ENCODE measurements at places on chromosomes 6 and 20.

DNA sequence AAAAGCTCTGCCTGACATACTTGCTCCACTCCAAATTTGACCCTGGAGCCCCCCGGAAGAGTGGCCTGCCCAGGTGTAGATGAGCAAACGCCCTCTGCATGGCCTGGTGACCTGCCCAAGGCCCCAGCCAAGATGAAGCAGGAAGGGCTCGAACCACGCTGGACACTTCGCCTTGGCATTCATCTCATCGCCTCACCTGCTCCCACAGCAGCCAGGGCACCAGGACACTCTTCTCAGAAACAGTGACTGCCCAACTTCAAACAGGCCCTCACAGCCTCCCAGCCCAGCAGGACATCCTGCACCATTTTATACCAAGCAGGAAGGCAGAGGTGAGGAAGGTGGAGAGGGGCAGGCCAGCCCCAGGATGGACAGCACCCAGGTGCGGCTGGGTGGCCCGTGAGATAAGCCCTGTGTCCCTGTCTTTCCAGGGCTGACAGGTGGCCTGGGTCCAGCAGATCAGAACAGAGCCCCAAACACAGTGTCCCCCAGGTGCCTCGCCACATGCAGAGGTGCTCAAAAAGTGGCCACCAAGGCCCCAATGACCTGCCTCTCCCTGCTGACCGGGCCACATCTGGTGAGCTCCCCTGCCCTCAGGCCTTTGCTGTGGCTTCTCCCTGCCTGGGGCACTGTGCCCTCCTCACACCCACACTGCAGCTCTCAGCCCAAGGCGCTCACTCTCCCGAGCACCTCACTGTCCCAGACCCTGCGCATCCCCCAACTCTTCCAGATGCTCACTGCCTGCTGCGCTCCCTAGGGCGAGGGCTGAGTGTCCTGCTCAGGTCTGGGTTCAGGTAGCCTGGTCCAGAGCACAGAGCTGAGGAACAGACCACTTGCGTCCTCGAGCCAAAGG, 7.2 kb downstream of the ACSS1 start:
- DNase-seq, result no peak

GRCh38 chr6:164569509-164569908, 739.9 kb downstream of the C6orf118 start:
- no peak for DNase-seq

GRCh38 chr6:74402781-74403180, 706.8 kb downstream of the CD109 start:
- DNase-seq, result no peak

DNA sequence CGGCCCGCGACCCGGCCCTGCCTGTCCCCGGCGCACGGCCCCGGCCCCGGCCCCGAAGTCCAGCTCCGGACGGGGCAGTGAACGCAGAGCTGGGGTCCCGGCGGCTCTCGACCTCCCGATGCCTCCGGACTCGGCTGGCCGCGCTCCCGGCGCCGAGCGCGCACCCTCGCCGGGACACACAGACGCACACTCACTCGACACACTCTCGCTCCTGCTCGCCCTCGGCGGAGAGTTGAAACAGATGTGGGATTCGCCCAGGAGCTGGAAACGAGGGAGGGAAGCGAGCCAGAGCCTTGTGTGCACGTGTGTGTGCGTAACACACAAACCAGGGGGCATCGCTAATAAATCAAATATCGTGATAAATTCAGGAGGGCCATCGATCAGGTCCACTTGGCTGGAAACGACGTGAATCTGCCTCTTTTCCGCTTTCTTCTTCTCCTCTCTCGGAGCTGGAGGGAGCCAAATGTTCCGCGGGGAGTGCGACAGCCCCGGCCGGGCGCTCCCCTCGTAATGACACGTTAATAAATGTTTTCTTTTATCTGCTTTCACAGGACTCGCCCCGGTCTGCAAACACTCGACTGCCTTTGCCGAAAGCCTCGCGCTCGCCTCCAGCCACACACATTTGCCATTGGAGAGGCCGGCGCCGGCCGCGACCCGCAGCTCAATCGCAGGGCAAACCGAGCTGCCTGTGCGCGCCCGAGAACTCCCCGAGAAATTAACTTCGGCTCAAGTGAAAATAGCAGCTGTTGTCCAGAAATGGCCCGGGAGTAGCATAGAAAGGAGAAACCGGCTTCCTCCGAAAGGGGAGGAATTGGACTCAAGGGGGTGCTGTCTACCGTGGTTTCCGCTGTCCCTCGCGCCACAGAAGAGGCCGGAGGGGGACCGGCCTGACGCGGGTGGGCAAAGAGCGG, 828 bp upstream of the SULF2 start:
- no peak for DNase-seq

DNA sequence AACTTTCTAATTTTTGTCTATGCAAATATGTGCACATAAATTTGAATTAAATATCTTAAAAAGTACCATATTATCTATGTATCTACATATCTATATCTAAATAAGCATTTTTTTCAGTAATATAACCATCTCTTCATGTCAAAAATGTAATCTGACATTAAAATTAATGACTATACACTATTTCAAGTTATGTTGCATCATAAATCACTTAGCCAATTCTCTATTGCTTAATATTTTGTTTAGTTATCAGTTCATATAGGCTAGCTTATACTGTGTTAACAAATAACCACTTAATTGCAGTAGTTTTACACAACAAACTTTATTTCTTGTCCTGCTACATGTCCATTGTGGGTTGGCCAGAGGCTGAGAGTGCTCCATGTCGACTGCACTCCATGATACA, 360.8 kb downstream of the EPM2A start:
- DNase-seq, result no peak

GRCh38 chr20:50146732-50147662, 6.5 kb downstream of the PEDS1 start:
- peak; percentile 82 for DNase-seq

- peak; percentile 27 for DNase-seq
These were observed 592 bp downstream of the LTB start for GRCh38 chr6:31581434-31582229.

DNA sequence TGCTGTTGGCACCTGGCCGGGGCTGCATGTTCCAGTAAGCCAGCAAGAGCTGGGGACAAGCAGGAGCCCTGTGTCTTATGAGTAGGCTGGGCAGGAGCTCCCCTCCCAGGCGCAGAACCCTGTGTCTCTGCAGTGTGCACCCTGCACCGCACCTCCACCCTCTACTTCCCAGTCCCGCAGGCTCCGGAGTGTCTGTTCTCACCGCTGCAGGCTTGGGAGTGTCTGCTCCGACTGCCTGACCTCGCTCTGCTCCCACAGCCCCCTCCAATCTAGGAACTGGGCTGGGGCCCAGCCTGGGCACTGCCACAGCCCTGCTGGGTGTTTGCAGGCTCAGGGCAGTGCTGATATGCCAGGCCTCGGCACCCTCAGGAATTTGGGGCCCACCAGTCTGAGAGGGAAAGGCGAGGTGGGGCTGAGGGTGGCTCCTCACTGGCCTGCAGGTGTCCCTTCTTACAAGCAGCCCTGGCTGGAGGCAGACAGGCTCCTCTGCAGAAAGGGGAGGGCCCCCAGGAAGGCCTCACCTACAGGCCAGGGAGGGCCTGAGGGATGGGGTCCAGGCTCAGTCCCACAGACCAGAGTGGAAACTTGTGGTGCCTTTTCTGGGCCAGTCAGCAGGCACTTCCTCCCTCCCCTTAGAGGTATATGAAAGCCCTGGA, 871.6 kb upstream of the GJE1 start:
- DNase-seq, result no peak

DNA sequence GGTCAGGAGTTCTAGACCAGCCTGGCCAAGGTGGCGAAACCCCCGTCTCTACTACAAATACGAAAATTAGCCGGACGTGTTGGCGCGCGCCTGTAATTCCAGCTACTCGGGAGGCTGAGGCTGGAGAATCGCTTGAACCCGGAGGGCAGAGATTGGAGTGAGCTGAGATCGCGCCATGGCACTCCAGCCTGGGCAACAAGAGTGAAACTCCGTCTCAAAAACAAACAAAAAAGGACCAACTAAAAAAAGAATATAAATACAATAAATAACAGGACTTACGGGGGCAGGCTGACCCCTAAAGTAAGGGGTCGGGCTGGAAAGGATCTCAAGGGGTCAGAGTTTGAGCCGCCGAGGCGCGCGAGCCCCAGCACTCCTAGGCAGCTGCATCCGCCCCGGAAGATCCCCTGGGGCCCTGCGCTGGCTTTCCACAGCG, 509 bp upstream of the TPD52L2 start:
- DNase-seq, result no peak

DNA sequence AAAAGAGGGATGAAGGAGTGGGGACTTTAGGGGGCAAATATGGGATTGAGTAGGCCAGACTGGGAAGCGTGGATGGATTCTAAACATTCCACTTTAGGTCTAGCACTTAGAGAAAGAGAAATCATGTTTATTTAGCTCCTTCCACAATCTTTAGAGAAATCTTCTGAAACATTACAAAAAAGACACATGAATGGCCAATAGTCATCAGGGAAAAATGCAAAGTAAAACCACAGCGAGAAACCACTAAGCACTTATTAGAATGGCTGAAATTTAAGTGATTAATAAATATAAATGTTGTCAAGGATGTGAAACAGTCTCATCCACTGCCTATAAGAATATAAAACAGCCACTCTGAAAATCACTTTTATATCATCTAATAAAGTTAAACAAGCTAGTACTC, 46.9 kb downstream of the HLA-A start:
- no peak for DNase-seq

DNA sequence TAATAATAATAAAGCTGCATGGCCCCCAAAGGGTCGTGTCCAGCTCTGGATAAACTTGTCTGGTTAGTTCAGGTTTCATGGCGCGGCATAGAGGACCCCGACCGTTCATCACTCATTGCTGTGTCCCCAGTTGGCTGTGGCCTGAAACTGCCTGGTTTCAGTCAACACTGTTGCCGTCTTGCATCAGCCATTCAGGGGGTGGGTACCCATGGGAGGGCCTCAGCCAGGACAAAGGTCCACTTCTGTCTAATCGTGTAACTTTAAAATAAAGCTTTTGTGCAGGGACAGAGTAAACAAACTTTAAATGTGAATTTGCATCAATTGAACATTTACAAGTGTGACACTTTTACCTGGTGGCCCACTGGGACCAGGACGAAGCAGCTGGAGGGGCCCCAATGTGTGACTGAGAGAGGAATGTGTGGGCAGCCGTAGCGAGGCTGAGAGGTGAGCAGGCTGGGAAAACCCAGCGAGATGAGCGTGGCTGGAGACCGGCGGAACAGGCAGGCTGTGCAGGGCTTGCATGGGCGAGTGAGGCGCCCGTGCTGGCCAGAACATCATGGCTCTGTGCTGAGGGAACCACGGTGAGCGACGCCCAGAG, 22.3 kb upstream of the UNC93A start:
- DNase-seq, result no peak

DNA sequence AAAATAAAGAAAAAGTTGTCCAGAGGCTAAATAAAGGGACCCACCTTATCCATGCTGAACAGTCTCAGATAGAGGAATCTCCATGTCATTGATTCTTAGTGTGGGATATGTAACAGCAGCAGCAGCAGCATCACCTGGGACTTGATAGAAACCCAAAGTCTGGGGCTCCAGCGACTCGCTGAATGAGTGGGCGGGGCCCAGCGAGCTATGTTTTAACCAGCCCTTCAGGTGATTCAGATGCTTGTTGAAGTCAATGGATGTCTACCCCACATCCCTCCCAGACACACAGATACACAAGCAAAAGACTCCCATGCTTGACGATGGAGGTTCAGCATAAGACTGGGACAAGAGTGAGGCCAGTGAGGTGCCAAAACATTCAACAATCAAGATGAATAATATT, 298.6 kb downstream of the UBE3D start:
- no peak for DNase-seq

DNA sequence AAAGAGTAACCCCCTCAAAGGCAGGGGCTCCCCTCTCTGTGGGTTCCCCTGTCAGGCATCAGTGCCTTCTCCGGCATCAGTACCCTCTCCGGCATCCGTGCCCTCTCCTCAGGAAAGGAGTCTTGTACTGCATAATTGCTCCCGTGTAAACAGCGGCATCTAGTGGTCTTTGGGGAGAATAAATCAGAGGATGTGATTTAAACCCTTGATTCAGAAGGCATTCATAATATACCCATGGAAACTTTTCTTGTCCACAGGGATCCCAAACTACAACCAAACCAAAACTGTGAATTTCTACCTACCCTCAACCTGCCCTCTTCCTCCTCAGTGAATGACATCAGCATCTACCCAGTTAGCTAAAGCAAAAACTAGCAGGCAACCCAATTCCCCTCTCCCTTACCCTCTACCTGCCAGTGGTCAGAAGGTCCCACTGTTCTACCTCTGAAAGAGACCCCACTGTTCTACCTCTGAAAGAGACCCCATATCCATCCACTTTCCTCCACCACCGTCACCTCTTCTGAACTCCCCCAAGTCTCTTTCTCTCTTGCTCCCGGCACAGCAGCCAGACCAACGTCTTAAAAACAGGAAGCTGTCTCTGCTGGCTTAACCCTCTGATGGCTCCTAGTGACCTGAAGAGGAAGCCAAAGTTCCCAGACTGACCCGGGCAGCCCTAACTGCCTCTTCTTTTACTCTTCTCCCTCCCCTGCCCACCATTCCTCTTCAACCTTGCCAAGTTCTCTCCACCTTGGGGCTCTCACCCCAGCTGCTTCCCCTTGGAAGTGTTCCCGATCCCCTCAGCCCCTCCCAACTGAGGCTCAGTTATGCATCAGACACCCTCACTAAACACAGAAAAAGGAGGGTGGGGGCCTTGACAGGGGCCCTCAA, 27.2 kb downstream of the UBE2V1 start:
- DNase-seq, result peak; percentile 50

DNA sequence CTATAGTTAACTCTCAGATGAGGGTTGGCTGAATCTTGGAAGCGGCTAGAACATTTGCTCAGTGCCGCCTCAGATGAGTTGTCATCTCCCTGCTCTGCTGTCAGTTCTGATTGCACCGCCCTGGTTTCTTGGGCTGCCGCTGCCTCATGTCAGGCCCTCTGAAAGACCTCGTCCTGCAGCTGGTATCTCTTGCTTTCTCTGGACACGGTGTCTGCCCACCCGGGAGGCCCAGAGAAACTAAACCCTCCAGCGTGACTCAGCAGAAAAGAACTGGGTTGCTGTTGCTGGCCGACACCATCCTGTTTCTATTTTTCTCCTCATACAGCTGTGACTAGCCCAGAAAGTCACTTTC, 355.4 kb downstream of the CD83 start:
- no peak for DNase-seq

GRCh38 chr6:91088515-91088914, 501.6 kb upstream of the MAP3K7 start:
- no peak for DNase-seq

GRCh38 chr20:58306421-58307261, 2.9 kb upstream of the RAB22A start:
- peak; percentile 85 for DNase-seq

- no peak for DNase-seq
These were observed 137.1 kb downstream of the SMOC2 start for GRCh38 chr6:168578036-168578435.

DNA sequence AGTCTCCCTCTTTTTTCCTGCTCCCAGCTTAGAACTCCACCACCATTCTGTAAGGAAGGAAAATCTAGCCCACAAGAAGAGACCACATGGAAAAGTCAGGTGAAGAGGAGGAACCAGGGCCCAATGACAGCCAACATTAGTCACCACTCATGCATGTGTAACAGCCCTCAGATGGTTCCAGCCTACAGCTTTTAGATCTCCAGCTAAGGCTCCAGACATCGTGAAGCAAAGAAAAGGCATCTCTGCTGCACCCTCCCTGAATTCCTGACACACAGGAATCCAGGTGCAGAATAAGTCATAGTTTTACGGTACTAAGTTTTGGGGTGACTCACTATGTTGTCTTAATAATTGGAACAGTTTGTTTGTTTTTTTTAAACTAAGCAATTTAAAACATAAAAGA, 25.5 kb downstream of the DCDC2 start:
- DNase-seq, result no peak

- peak; percentile 68 for DNase-seq
These were observed at the start of gene RSPH4A for GRCh38 chr6:116615937-116616736. RSPH4A (plus strand) TSS chr6:116616479; CDS start chr6:116616624, 145 bp downstream.

All from CD4-positive, alpha-beta T cell treated with Interleukin-6 at 100 ng/mL for 8 hours (primary cell).